Activated CD4-positive, CD25-positive, alpha-beta regulatory T cell treated with anti-CD3 and anti-CD28 coated beads, Interleukin-2, amount 50 U/mL, for 16 hours (primary cell): ENCODE measurements at places on chromosomes 3 and 15.

DNA sequence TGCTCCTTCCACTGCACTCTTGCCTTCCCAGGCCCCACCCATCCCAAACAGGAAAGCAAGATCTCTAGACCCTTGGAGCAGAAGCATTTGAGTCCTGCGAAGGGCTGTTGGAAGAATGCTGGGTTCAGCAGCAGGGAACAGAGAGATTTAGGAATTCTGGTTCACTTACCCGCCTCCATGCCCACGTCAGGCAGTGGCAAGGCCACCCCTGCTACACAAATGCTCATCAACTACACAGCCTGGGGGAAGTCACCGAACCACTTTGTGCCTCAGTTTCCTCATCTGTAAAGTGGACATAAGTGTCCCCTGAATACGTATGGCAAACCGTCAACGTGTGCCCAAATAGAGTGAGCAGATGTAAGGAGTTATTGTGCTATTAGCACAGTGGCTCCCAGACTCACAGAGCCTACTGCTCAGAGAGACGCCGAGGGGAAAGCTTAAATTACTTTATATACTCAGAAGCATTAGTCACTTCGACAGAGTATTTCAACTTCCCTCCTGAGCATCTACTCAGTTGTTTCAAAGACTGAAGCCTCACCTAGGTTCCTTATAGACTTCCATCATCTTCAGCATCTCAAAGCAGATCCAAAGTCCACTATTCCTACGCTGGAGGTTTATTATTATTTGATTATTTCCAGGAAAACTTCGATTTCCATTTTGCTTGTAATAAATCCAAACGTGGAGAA is 905 bp downstream of the HOMER2 start:
- no peak for DNase-seq

- DNase-seq = no peak
Observed at GRCh38 chr3:186598108-186598784, 14.6 kb upstream of the AHSG start.

GRCh38 chr3:45659661-45660566 is 29.3 kb upstream of the SACM1L start:
- DNase-seq = no peak

GRCh38 chr15:63826528-63826927 is 7.2 kb downstream of the HERC1 start:
- DNase-seq = no peak

DNA sequence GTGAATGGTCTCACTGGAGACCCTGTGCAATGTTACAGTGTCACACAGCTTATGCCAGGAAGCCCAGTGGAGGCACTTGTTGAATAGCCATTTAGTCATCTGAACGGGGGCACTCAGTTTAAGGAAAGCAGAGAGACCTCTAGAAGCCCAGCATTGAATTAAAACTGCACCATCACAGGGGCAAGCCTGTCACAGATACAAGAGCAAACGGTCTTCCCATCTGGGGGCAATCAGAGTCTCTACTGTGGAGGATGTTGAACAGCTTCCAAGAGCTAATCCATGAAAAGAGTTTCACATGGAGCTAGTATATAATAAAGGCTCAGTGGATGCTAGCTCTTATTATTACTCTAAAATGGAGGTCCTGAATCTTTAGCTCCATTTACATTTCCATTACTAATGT is 553.7 kb upstream of the ARRDC4 start:
- no peak for DNase-seq

DNA sequence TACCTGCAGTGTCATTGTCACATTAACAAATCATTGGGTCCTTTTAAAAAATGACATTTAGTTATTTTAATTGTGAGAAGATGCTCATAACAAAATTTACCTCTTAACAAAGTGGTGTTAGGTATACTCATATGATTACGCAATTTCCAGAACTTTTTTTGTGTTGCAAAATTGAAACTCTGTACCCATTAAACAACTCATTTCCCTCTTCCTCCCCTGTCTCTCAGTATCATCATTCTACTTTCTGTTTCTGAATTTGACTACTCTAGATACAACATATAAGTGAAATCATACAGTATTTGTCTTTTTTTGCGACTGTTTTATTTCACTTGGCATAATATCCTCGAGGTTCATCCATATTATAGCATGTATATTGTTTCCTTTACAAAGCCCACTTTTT is 58.7 kb upstream of the CHST2 start:
- DNase-seq = no peak

- DNase-seq = no peak
Observed at GRCh38 chr3:58584690-58585004, 7.5 kb upstream of the FAM107A start.

- no peak for DNase-seq
Observed at GRCh38 chr3:52313188-52313773, 2.8 kb upstream of the DNAH1 start.

DNA sequence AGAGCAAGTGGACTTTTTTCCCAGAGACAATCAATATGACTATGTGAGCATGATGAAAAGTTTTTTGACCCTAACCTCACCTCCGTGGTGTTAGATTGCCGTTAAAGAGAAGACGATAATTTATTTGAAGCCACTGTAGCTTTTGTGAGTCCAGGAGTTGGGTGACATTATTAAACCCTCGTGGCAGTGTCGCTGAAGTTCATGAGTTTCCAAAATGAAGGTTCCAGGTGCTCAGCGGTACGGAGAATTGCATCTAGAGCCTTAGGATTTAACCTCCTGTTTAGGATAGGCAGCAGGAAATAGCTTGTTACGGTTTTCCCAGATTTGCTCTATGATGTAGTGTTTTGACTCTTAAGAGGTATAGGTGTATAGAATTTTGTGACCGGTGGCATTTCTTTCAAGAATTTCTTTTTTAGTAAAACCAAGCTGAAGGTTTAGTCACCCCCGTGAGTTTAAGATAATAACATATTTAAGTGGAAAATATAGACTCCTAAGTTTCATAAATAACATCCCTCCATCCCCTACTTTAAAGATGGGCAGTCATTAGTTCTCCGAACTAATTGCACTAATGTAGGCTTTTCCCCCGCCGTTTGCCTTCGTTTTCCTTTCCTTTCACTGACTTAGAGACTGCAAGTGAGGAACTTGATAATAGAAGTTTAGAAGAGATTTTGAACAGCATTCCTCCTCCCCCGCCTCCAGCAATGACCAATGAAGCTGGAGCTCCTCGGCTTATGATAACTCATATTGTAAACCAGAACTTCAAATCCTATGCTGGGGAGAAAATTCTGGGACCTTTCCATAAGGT is 2.0 kb downstream of the SMC4 start:
- DNase-seq = no peak

DNA sequence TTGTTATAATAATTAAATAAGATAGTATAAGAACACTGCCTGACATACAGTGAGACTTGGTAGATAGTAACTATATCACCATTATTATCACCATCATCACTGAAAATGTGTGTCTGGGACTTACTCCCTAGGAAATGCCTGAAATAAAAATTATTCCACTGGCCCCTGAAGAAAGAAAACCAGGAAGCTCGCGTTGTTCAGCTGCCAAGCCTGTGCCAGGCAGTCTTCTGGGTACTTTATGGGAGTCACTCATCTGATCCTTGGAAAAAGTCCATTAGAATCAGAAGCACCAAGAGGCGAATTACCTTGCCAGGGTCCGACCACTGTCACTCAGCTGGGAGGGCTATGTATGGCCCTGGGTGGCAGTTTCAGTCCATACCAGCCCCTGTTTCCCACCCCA is 220.3 kb upstream of the TPM1 start:
- no peak for DNase-seq

GRCh38 chr3:177610686-177611633 is 413.7 kb upstream of the TBL1XR1 start:
- DNase-seq = no peak

DNA sequence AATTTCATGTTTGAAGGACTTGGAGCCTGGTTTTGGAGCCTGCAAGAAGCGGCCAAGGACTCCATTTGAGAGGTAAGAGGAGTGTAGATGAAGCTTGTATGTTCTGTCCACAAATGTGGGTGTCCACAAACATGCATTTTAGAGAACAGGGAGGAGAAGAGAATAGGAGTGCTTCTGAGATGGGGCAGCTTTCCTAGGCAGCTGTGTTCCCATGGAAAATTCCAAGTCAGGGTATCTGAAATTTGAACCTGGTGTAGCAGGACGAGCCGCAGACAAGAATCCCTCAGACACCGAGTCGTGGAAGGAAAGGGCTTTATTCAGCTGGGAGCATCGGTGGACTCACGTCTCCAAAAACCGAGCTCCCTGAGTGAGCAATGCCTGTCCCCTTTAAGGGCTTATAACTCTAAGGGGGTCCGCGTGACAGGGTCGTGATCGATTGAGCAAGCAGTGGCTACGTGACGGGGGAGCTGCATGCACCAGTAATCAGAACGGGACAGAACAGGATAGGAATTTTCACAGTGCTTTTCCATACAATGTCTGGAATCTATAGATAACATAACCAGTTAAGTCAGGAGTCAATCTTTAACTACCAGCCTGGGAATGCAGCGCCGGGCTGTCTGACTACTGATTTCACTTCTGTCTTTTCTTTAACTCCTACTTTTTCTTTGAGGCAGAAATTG is 71.4 kb upstream of the WDR72 start:
- DNase-seq = no peak

GRCh38 chr3:9912294-9912935 is 4.5 kb upstream of the IL17RC start:
- DNase-seq = no peak

DNA sequence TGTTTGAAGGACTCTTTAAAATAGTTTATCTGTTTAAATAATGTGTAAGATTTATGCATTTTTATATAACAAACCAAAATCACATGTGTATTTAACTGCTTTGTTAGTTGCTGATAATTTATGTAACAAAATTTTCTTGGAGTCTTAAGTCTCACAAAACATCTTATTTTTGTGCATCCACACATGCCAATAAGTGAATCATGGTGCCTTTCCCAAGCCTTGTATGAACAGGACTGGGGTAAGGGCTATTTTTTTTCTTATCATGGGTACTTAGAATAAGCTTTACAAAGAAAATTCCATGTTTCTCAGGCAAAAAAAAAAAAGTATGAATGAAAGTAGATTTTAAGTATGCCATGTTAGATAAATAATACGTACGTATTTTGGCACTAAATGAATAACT is 132.9 kb upstream of the LRRFIP2 start:
- DNase-seq = no peak

DNA sequence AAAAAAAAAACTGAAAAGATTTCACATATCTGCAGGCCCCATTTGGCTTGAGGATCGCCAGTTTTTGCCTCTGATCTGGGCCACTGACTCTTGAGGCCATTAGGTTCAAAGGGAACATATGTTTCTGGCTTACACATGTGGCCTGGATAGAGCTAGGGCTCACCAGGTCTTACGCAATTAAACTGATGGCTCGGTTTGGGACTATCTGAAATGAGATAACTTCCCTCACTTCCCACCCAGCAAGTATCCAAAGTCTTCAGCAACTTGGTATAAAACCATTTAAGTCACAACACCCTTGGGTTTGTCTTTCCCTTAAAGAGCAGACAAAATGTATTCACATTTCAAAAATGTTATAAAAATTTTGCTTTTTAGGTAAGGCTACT is 36.3 kb downstream of the LRIG1 start:
- DNase-seq = no peak

DNA sequence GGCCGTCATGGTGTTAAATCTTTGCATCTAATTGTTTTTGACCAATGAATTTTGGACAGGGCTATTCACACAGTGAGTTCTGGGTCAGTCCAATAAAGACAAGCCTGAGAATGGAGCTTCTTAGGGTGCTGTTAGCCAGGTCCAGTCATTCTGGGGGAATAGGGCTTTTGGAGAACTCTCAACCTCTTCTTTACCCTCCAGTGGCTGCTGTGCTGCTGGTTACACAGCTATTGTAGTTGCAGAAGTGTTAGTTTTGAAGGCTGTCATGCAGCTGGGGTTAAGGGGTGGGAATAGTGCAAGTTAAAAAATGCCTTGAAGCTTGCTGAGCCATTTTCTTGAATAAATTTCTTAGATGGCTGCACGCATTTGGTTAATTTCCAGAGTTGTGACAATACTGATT is 89.9 kb downstream of the CHD2 start:
- no peak for DNase-seq

DNA sequence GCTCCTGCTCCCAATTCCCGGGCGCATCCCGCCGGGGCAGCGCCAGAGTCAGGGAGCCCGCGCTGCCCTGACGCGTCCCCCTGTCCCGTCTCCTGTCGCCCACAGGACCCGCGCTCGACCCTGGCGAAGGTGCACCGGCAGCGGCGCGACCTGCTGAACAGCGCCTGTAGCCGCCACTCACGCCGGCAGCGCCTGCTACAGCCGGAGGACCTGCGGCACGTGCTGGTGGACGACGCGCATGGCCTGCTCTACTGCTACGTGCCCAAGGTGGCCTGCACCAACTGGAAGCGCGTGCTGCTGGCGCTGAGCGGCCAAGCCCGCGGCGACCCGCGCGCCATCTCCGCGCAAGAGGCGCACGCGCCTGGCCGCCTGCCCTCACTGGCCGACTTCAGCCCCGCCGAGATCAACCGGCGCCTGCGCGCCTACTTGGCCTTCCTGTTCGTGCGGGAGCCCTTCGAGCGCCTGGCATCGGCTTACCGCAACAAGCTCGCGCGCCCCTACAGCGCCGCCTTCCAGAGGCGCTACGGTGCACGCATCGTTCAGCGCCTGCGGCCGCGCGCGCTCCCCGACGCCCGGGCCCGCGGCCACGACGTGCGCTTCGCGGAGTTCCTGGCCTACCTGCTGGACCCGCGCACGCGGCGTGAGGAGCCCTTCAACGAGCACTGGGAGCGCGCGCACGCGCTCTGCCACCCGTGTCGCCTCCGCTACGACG is 16.9 kb downstream of the C3orf22 start:
- DNase-seq = no peak

GRCh38 chr3:141174674-141175073 is 57.0 kb upstream of the PXYLP1 start:
- DNase-seq = no peak

DNA sequence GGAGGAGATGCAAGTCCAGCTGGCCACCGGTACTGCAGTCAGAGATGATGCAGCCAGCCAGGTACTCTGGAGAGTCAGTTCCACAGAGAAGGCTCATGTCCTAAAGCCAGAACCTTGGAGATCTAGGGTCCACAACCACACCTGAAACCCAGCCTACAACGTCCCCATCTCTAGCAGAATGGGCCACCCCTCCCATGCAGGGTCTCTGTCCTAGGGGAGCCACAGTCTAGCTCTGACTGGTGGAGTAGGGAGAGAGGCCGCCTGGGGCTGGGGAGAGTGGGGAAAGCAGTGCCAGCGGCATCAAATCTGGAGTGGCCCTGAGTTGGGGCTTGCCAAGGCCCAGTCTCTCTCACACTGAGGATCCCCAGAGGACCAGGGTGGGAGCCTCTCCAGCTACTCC is 43.5 kb downstream of the PTH1R start:
- DNase-seq = no peak

DNA sequence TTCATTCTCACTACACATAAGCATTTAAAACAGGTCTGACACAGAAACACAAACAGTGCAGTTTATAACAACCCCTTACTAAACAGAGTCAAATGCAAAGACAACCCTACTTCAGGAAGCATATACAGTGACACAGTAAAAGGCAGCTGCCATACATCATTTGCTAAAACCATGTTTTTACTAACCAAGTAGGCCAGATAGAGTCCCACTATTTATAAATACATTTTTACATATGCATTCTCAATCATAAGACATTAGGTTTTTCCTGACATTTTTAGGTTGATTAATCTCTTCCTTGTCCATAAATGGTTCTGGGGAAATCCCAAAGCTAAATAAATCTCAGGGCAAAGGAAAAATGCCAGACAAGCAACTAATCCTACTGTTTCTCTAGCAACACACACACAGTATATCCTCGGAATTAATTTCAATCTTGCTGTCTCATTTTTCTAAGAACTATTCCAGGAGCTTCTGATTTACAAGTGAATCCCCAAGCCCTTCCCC is 39.0 kb downstream of the CHAC1 start:
- DNase-seq = no peak
